ENCODE measurements at places on chromosomes 4 and X.

DNA sequence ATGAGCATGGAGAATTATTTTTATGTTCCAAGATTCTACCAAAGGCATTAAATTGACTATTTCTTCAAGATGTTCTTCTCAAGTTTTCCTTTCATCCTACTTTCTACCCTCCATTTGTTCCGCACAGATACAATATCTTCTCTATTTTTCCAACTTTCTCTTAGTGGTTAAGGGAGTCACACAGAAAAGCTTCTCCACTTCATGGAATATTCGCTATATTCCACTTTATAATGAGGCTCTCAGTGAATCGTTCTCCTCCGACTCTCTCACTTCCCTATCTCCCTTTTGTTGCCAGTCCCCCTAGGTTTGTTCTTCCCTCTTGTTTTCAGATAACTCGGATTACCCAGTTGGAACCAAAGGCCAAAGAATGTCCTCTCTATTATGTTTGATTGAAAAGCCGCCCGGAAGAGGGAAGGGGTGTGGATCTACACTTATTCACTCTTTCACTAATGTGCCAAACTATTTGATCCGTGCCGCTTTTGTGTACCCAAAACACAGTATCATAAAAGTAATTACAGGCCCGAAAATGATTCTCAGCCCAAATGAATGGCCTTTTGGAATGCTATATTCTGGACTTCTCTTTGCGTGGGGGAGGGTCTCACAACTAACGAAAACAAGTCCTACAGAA, 1.2 kb downstream of the SH3D19 start:
- no peak for DNase-seq

GRCh38 chrX:9072281-9072680, 38.4 kb upstream of the FAM9B start:
- DNase-seq: no peak

DNA sequence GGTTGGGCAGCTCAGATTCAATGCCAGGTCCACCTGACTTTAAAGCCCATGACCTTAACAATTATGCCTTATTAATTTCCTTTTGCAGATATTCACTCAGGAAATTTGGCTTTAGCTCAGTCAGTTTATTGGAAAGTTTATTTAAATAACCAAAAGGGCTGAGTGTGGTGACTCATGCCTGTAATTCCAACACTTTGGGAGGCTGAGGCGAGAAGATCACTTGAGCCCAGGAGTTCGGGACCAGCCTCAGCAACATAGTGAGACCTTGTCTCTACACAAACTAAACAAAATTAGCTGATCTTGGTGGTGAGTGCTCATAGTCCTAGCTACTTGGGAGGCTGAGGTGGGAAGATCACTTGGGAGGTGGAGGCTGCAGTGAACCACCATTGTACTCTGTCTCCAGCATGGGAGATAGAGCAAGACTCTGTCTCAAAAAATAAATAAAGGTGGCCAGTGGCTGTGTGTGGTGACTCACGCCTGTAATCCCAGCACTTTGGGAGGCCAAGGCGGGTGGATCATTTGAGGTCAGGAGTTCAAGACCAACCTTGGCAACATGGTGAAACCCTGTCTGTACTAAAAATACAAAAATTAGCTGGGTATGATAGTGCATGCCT, 43.3 kb downstream of the RHOH start:
- DNase-seq: no peak

DNA sequence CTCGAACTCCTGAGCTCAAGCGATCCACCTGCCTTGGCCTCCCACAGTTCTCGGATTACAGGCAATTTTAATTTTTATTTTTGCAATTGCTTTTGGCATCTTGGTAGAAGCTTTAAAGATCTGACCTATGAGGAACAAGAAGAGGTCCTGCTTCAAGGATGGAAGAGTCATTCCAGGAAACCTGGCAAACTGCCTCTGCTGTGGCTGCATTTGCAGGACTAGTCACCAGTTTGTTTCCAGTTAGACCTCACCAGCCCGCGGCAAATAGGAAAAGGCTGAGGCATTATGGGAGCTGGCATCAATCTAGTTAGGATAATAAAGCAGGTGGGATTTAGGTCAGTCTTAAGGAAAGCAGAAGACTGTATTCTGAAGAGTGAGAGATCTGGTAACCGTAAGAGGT, 51.9 kb upstream of the LAS1L start:
- DNase-seq: no peak

GRCh38 chr4:22686141-22686540, 6.6 kb upstream of the GBA3 start:
- DNase-seq: peak; percentile 43

DNA sequence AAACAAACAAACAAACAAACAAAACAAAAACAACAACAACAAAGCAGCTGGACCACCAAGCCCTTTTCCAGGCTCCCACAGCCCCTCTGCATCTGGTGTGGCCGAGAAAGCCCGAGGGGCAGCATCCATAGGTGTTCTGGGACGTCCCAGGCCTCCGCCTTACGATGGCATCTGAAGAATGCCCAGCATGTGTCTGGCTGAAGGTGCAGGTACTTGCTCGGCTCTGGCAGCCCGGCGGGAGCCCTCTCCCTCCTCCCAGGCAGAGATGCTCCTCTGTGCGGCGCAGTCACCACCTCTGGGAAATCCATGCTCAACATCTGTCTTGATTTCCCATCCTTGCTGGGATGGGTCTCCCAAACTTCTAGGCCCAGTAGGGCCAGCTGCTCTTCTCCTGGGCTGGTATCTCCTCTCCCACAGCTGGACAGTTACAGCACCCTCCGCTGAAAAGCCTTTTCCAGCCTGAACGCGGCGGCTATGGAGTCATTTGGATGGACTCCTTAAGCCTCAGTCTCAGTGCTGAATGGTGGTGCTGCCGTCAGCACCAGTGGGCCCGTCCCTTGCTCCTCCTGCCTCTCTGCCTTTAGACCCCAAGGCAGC, 4.3 kb downstream of the PSAPL1 start:
- DNase-seq: no peak

GRCh38 chr4:73533515-73534422, 52.2 kb downstream of the AFM start:
- DNase-seq: no peak

DNA sequence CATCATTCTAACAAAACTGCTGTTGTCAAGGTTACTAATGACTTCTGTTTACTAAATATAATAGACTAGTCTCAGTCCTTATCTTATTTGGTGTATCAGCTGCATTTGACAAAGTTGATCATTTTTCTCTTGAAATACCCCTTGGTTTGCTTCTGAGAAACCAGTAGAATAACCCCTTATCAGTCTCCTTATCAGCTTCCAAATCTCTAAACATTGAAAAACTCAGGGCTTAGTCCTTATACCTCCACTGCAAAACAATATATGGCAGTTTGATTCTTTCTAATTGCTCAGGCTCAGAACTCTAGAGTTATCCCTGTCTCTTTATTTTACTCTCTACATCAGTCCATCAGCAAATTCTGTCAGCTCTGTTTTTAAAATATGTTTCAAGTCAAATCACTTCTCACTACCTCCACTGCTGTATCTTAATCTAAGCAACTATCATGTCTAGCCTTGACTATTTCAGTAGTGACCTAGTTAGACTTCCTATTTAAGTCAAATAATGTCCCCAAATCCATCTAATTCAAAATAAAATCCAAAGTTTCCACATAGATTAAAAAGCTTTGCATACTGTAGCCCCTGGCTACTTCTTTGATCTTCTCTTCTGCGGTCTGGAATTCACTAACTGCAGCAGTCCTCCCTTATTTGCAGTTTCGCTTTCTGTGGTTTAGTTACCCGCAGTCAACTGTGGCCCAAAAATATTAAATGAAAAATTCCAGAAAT, 87.1 kb upstream of the NPNT start:
- DNase-seq: no peak

DNA sequence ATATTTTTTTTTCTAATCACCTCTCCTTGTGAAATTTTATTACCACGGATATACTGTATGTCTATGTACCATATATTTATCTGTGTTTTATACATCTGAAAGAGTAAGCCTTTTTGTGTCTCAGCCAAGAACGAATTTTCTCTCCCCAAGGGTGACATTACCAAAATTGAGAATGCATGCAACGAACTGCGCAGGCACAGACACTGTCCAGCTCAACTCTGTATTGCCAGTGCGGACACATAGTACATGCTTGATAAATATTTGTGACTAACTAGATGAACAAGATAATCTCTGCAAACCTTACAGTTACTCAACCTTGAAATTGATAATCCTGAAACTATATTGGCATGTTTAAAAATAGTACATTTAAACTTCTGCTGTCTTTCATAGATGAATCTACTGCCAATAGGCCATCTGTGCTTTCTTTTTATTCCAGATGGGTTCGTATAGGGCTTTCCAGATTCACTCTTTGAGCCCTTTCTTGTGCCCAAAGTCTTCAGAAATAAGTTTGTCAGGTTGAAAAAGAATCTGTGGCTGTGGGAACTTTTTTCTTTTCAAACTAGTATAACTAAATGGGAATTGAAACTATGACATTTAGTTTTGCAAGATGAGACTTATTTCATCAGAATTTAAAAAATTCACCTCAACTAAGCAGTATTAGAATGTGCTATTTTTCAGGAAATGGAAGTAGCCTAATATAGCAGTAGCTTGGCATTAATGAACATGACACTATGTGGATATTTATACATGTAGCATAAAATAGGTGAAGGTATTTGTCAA, 38.9 kb downstream of the DTHD1 start:
- no peak for DNase-seq

- no peak for DNase-seq
Measured at GRCh38 chr4:43379016-43379415, 486.5 kb downstream of the GRXCR1 start.

DNA sequence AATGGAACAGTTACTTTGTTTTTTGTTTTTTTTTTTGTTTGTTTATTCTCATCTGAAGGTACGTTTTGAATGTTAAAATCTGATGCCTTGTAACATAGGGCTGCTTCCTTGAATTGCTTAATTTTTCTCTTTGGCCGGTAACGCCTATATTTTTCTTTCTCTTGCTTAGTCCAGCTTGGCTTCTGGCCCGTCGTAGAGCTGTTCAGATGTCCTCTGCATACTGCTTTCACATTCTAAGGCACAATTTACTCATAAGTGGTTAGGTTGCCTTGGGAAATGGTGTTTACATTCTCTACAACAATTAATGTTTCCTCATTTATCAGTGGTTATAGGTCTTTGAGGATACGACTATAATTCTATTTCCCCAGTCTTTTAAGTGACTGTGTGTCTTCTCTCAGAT, 7.9 kb downstream of the NONO start:
- no peak for DNase-seq

- DNase-seq: no peak
Measured at GRCh38 chrX:136417806-136418205, 69.9 kb upstream of the BRS3 start.

DNA sequence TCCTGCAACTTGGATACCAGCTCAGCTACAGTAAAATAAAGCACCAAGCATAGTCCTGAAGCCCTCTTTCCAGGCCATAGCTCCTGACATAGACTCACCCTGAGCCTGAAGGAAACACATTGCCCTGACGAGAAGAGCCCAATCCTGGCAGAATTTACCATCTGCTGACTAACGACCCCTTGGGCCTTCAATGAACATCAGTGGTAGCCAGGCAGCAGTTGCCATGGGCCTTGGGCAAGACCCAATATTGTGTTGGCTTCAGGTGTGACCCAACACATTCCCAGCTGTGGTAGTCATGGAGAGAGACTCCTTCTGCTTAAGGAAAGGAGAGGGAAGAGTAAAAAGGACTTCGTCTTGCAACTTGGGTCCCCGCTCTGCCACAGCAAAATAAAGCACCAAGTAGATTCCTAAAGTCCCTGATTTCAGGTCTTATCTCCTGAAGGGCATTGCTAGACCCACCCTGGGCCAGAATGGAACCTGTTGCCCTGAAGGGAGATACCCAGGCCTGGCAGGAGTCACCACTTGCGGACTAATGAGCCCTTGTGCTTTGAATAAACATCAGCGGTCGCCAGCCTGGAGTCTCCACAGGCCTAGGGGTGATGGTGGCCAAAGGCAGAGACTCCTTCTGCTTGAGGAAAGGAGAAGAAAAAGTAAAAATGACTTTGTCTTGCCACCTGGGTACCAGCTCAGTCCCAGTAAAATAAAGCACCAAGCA, 902.6 kb downstream of the C4orf33 start:
- no peak for DNase-seq

DNA sequence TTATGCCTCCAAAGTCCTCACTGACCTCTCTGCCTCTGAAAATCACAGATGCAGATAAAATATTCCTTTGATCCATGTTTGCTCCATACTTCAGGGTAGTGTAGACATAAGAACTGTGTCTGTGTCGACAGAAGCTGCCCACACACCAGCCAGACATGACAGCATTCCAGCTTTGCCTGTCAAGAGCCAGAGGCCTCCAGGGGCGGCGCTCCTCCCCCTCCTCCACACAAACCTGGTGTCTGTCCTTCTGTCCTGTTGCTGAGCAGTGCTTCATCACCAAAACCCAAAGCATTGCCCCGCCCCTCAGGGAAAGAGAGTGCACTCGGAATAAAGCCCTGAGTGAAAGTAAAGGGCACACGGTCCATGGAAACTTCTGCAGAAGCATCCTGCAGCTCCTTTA, 379.4 kb downstream of the FBXW7 start:
- no peak for DNase-seq

Measured in femur (tissue), 1 donor.